ENCODE measurements at places on chromosomes 5 and 9.

DNA sequence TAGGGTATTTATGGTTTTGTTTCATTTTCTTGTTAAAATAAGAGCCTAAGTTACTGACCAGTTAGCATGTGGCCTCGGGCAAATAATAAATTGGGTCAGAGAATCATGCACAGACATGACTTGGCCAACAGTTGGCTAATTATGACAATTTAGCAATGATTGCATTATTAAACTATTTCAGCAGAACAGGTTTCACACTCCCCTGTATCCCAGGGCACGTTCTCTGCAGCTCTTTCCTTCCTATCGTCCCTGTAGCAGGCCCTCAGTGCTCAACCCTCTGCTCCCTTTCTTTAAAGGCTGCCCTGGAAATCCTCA lies 167.9 kb downstream of the TSSK1B start:
- DNase-seq = no peak

DNA sequence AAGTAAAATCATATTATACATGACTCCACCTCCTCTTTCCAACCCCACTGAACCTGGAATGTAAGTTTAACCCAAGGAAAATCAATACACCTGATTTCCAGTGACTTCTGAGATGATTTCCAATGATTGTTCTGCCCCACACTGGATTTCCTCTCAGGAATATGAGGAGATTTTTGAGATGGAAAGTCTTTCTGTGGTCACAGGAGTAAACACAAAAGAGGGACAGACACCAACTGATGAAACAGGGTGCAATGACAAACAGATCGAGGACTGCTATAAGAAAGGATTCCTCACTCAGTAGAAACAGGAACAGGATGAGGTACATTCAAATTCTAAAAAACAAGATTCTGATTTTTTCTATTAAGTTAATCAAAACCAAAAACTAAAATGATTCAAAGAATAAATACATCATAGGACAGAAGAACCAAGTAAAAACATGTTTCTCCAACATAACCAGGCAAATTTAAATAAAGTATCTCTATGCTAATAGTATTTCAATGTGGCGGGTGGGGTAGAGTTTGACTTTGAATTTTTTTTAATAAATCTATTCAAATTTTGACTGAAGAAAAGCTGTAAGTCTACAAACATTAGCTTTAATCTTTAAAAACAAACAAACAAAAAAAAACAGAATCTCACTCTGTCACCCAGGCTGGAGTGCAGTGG lies 42.1 kb downstream of the DTWD2 start:
- no peak for DNase-seq

GRCh38 chr5:37506722-37507121 lies 127.6 kb downstream of the WDR70 start:
- DNase-seq = no peak

DNA sequence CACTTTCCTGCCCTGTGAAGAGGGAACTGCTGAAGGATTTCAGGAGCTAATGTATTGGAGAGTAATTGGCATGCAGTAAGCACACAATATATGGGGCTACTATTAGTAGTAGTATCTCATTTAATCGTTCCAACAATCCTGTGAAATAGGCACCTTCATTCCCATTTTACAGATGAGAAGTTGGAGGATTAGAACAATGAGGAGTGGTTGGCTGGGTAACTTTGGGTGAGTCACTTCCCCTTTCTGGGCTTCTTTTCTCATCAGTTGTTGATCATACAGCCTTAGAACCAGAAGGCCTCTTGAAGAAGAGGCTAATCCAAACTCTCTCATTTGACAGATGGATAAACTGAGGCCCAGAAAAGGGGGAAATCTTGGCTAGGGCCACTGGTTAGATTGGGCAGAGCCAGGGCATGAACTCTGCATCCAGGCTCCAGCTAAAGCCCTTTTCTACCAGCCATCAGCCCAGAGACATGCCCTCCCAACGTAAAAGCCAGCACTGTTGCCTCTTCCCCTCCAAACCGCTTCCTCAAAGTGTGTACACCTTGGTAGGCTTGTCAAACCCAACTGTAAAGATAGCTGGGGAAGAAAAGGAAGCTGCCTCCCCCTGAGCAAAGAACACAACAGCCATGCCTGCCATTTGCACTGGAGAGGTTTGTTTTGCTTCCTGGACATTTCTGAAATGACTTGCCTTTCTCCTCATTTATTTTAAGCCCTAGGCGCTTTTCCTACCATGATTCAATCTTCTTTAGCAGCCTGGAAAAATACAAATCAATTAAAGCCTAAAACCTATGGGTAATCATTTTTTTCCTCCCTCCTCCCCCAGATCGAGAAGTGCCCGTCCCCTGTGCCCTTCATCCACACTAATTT lies 992 bp downstream of the SPACA9 start:
- no peak for DNase-seq

DNA sequence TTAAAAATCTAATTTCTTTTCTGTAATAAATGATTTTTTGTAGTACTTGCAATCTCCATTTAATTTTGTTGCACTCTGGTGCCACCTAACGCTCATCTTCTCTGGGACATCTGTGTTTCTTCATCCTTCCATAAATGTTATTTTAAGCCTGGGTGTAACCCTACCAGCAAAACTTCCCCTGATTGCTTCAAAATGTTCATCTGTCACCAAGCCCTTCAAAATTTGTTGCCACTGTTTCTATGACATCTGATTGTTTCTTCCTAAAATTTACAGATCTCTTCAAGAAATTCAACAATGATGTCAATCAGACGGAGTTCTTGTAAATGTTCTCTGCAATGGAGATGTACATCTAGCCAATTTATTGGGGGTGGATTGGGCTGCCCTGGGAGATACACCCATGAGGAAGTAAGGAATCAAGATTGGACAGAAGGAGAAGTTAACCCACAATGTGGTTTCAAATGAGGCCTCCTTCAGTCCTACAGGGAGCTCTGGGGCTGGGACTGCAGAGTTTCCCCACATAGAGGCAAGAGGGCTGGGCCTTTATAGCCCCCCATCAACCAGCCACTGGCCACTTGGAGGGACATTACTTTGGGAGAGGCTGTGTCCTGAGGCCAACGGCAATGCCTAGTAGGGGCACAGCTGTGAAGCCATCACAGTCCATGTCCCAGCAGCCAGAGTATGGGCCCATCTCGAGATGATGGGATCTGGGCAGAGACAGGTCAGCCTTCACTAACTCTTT lies 23.3 kb downstream of the MCTP1 start:
- no peak for DNase-seq

- DNase-seq = no peak
Observed at GRCh38 chr5:124631874-124632550, 114.4 kb downstream of the ZNF608 start.

DNA sequence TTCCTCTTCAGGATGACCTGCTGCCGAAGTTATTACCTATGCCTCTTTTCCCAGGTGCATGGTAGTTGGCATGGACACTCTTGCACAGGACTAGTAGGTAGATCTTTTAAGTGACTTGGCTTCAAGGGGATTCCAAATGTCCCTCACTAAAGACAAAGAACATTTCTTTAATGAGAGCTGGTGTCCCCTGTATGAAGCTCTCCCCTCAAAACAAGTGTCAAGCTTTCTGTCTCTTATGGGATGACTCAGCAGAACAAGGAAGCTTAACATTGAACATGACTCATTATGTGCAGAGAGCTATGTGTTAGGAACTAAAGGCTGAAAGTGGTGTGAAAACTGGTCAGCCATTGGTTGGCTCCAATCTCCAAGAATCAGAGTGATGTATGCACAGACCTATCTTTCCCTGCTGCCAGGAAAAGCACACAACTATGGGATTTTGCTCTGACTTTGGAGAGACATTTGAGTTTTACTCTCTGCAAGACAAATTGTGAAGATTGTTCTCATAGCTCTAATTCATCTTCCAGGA lies 120.5 kb downstream of the PRDM6 start:
- no peak for DNase-seq

DNA sequence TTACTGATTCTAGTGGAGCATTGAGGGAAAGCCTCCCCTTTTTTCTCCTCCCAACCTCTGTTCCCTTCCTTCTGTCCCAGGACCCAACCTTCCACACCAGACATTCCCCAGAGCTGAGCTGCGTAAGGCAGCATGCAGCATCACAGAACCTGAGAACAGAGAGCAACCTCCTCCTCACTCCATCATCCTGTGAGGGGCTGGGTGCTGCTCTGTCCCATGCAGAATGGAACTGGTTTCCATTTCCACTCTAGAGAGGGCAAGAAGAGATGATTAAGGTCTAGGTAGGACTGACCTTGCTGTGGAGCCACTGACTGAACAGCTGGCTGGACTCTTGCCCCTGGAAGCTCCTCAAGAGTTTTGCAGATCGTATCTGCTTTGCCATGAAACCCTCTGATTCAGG lies 30.1 kb upstream of the IL7R start:
- DNase-seq = no peak

DNA sequence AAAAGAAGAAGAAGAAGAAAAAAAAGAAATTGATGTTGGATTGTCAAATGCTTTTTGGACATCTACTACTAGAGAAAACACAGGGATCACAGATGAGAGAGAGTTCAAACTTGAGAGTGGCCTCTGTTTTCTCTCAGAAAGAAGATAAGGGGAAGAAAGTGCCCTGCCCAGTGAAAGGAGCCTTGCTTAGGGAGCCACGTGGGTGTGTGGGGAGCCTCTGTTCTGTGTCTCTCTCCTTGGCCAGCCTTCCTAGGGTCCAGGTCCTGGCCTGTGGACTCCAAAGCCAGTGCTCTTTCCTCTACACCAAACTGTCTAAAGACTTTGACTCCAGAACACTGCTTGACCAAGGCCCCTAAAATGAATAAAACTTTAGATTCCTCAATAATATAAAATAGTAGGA lies 22.0 kb upstream of the COL15A1 start:
- no peak for DNase-seq

DNA sequence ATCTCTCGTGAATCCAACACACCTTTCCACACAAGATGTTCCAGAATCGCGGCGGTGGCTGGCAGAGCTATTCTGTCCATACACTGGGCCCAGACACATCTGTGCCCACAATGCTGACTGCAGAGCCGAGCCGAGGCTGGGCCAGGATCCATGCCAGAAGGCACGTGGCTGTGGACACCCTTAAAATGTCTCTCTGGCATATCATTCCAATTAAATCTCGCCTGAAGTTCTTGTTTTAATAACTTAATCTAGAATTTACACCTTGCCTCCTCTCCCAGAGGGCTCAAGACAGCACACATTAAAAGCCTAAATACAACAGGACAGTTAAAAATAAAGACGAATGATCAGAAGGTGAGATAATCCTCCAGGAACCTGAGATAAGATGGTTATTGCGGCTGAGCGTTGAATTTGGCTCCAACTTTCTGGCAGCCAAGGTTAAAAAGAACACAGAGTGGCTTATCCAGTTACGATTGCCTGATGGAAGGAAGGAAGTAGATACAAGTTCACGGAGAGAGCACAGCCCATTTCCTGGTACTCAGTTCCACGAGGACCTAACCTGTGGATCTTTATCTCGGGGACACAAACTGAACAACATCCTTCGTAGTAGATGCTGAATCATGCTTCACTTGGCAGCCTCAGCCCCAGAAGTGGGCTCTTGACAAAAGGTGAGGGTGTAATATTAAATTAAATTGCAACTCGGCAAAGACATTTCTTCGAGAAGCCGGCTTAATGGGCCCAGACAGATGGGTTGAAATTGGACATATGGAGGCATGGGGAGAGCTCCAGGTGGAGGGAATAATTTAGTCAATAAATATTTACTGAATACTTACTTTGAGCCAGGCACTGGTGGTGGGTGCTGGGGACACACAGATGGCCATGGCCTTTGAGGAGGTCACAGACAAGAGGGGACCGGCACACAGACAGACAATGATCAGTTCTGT lies 86.0 kb upstream of the TBC1D2 start:
- DNase-seq = no peak

GRCh38 chr5:1521671-1522600 lies 1.8 kb downstream of the LPCAT1 start:
- DNase-seq = no peak

DNA sequence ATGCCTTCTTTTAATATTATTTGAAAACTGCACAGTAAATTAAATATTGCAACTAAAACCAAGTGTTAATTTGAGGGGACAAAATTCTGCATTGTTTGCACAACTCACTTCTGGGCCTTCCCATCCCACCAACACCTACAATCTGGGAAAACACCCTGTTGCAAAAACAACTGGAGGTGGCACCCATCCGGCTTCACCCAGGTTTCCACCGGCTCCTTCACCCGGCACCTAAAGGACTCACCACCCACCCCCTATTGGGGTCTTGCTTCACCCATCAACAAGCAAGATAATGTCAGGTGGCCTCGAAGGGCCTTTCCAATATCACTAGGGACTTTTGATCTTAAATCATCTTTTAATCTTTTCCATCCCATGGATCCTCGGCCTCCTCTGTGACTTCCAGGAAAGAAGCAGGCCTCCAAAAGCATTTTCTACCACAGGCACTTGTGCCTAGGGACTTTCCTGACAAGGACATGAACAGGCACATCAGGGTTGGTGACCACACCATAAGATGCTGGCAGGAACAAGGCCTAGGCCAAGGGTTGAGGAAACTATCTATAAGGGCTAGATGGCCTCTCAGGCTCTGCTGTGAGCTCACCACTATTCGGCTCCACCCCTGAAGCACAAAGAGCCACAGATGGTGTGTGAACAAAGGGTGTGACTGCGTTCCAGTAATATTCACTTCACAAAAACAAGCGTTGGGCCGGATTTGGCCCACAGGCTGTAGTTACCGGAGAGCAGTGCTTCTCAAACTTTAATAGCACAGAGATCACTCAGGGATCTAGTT lies 205.1 kb downstream of the AUH start:
- no peak for DNase-seq

- no peak for DNase-seq
Observed at GRCh38 chr9:94951324-94952135, 225.0 kb downstream of the AOPEP start.

GRCh38 chr5:112581811-112582320 lies 155.8 kb upstream of the APC start:
- DNase-seq = no peak

DNA sequence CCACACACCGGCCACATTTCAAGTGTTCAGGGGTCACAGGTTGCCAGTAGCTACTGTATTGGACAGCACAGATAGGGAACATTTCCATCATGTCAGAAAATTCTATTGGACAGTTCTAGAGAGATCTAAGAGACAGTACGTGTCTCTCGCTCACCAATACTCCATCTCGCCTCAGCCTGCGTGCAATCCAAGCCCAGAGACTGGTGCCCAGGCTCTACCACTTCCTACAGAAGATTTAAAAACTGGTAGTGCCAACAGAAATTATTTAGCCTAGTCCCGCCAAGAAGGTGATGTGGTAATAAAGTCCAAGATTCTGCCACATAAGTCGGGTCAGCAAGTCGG lies 390 bp upstream of the SNX2 start:
- no peak for DNase-seq

GRCh38 chr9:70902692-70903131 lies 218.7 kb downstream of the TRPM3 start:
- no peak for DNase-seq

- DNase-seq = no peak
Observed at GRCh38 chr9:70425192-70425591, 10.7 kb upstream of the KLF9 start.

- DNase-seq = no peak
Observed at GRCh38 chr5:142385194-142385593, 60.4 kb upstream of the SPRY4 start.

DNA sequence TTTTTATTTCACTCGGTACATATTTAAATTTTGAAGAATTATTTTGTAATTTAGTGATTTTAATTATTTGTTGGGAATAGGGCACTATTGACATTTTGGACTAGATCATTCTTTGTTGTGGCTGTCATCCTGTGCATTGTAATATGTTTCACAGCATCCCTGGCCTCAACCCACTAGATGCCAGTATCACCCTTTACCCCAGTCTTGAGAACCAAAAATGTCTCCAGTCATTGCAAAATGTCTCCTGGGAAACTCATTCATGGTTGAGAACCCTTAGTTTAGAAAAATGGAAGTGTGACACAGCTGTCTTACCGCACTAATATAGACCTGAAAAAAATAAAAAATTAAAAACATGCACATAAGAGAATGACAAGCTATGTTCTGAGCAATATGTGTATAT lies 88.4 kb upstream of the CCDC152 start:
- no peak for DNase-seq

- DNase-seq = no peak
Observed at GRCh38 chr5:111676926-111677415, 80.0 kb downstream of the NREP start.

Measured in NCI-H1105 (cell line).